ENCODE measurements at places on chromosomes 11 and 22.

DNA sequence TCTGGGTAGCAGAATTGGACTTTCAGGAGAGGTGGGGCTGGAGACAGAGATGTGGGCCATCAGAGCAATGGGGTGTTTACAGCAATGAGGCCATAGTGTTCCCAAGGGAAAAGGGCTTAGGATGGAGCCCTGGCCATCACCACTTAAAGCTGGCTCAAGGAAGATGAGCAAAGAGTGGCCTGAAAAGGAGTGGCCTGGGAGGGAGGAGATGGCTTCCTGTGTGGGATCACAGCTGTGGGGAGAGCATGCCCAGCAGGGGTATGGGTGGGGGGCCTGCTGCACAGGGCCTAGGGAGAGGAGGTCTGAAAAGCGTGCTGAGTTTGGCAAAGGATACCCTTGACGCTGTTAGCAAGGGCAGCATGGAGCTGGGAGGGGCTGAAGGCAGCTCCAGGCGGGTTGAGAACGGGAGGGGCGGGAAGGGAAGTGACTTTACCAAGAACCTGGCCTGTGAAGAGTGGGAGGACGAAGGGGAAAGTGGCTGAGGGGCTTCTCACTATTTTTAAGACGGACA, 13.9 kb downstream of the LRRC32 start:
- DNase-seq = no peak

DNA sequence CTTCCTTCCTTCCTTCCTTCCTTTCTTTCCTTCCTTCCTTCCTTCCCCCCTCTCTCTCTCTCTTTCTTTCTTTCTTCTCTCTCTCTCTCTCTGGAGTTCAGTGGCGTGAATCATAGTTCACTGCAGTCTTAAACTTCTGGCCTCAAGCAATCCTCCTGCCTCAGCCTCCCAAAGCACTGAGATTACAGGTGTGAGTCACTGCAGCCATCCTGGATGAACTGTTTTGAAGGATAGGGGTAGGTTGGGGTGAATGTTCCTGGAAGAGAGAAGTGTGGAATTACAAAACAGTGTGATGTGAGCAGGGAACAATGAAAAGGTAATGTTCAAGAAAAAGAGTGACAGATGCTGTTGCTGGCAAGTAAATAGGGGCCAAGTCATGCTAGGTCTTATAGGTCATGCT, 12.4 kb upstream of the PLET1 start:
- no peak for DNase-seq

- no peak for DNase-seq
These were observed 85.2 kb upstream of the FGF3 start for GRCh38 chr11:69904161-69904973.

DNA sequence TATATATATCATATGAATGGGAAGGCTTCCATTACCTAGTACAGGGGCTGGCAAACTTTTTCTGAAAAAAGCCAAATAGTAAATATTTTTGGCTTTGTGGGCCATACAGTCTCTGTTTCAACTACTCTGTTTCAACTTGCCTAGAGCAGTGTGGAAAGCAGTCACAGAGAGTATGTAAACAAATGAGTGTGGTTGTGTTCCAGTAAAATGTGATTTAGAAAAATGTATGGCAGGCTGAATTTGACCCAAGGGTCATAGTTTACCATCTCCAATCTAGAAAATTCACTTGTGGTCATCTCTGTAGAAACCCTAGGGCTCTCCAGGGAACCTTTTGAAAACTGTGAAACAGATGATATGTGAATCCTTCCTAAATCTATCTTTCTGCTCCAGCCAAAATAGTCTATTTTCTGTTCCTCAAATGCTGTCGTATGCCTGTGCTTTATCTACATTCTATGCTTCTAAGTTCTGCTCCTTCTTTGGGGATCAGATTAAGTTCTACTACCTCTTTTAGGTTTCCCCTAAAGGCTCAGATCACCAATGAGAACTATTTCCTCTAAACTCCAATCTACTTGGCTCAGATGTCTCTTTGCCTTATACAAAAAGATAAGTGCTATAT, 356.2 kb downstream of the METTL15 start:
- no peak for DNase-seq

DNA sequence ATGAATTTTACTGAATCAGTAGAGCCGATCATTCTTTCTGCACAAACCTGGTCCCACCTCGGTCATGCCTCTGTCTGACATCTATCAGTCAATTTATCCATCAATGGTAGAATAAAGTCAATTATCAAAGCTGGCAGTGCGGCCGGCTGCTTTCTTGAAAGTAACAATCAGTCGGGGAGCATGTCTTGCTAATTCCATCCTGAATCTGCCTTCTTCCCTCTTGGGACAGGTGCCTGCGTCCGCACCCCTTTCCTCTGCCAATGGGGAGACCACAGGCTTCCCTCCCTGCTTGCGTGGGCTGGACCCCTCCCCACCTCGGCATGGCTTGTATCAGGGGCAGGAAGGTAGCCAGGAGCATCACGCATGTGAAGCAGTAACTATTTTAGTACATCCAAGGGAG, 962.9 kb downstream of the BRD1 start:
- no peak for DNase-seq

DNA sequence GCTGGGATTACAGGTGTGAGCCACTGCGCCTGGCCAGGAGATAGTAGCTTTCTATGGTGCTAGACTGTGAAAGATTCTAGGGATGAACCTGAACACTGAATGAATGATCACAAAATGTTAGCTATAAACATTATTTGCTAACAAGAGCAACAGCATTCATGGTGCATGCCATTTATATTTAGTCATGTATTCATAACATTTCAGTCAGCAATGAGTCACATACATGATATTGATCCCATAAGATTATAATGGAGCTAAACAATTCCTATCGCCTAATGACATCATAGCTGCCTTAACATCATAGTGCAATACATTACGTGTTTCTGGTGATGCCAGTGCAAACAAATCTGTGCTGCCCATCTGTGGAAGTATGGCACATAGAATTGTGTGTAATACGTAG, 164.1 kb downstream of the ARHGAP42 start:
- DNase-seq = no peak

- no peak for DNase-seq
These were observed at the start of gene TAGLN for GRCh38 chr11:117199053-117199915. TAGLN (plus strand) TSS chr11:117199370; CDS start chr11:117203014, 3,644 bp downstream.

GRCh38 chr11:126514061-126514693, 158.7 kb downstream of the ST3GAL4 start:
- no peak for DNase-seq

DNA sequence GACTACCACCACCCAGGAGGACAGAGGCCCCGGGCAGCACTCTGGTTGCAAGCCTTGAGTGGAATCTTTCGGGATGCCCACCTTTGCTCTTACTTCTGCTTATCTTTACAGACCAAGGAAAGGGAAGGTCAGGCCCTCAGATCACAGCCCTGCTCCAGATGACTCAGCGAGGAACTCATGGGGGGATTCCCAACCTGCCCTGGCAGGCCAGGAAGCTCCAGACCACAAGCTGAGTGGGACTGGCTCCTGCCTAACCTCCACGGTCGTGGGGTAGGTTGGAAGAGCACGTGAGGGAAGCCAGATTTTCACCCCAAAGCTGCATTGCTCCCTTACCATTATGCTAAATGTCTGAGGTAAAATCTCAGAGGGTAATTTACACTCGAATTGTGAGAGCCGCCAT, 11.8 kb downstream of the TBC1D10A start:
- no peak for DNase-seq

DNA sequence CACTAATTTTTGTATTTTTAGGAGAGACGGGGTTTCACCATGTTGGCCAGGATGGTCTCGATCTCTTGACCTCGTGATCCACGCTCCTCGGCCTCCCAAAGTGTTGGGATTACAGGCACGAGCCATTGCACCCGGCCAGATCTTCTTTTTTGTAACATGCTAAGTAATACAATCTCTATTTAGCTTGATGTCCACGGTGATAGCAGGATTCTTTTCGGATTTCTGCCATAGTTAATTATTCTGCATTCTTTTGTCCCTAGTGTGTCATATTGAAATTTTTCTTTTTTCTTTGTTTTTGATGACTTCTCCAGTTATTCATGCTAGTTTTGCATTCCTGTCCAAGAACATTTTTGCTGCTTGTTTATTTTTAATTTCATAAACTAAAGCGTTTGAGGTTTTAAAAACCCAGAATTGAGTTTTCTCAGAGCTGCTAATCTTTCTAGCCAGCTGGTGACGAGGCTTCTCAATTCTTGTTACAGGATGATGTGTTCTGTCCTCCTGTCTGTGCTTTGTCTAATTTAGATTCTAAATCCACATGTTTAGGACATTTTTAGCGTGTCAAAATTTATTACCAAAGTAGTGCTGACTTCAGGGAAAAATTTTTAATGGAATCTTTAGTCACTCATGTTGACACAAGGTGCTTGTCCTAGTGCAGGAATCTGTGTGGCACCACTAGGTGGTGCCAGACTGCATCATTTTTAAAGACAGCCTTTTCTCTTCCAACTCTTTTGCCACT, 21.8 kb downstream of the NF2 start:
- no peak for DNase-seq

- DNase-seq = no peak
These were observed 83.1 kb upstream of the TRPC6 start for GRCh38 chr11:101666916-101667315.

DNA sequence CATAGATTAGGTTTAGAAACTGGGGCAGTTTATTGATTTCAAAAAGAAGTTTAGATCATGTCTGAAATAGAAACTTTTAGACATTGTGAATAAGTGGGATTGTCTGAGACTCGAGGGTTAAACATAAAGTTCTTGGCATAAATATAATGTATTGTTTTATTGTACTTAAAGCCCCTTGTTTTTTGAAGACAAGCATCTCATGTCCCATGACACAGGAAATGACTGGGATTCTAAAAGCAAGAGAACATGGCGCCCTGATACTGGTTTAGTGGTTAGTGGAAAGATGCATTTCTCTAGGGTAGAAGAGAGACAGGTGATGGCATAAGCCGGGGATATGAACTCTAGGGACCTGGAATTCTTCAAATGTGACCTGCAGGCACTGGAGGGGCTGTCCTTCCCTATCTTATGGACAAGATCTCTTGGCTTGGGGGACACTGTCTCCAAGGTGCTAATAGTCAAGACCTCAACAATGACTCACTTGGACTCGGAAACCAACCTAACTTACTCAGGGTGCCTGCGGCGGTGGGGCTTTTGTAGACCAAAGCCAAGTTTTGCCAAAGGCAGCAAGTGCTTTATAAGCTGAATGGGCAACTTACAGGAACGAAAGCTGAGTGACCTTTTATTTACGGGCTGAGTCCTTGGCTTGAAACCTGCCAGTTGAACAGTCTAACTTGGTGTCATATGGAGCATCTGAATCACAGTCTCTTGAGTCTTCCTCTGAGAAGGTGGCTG, 48.2 kb downstream of the UBASH3B start:
- no peak for DNase-seq

DNA sequence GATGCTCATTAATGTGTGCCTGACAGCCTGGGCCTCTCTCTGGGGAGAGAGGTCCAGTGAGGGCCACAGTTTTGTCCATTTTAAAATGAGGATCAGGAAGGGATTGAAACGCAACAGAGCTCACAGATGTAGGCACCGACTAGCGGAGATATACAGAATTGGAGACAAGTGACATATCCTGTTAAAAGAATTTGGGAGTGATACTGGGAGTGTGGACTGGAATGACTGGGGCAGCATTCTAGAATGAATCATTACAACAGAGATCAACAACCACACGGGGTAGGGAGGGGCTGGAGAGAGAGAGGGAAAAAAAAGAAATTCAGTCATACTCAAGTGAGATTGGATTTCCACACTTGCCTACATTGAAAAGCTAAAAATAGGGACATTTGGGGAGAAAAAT, 2.5 kb upstream of the NCAM1 start:
- DNase-seq = no peak

DNA sequence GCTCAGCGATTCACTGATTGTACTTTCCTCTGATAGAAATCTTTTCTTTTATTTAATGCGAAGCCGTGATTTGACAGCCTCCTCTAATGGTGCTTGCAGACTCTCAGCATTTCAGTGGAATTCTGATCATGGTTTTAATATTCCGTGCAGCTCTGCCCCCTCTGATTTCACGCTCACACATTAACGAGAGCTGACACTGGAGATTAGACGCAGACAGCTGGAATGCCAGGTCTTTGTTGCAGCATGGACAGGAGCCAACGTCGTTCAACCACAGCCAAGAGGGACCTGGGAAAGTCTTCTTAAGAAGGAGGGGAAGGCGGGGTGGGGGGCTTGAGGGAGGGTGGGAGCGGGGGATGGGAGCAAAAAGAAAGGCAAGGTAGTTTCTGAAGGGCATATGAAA, 186.4 kb downstream of the BLID start:
- DNase-seq = no peak

DNA sequence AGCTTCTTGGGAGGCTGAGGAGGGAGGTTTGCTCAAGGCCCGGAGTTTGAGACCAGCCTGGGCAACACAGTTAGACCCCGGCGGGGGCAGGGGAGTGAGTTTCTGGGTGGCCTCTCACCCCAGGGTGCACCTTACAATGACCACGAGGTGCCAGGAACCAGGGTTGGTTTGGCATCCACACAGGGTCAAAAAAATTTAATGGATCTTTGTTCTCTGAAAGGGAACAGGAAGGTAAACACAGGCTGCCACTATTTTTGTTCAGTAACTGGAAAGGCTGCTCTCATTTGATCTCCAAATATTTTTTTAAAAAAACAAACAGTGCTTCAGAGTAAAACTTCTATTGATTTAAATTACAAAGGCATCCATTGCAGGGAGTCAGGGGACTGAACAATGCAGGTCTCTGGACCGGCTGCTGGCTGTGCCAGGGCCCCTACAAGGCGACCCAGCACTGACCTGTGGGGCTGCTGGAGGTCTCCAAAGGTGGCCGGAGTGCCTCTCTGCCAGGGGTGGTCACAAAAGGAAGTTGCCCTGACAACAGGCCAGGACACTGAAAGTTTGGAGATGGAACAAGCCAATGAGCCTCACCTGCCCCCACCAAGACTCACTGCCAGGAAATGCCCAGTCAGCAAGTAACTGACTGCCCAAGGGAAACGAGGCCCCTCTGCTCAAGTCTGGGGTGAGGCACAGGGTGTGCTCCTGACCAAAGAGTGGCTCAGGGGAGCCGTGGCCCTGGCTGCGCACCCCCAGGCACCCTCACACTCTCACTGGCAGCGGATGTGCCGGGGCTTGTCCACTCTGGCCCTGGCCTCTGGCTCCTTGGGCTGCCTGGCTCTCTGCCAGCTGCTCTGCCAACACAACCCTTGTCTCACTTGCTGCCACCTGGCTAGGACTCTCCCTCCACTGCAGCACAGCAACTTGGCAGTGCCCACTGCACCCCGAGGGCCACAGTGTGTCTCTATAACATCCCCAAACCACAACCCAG, 51.8 kb downstream of the ARFGAP3 start:
- DNase-seq = no peak

DNA sequence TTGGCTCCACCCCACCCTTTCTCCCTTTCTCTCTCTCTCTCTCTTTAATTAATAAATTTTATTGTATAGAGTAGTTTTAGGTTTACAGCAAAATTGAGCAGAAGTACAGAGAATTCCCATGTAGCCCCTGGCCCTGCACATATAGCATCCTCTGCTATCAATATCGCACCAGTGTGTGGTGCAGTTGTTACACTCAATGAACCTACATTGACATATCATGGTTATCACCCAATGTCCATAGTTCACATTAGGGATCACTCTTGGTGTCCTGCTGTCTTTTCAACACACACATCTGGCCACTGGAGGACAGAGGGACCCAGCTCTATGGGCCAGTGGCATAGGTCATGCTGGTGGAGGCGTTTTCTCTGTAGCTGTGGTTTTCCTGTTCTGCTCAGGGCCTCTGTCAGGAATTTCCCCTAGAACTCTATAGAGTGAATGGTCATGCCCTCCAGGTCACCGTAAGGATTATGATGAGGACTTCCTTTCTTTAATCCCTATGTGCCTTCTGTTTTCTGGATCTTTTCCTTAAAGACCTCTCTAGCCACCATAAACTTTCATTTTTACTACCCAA, 98.2 kb upstream of the NAV2 start:
- DNase-seq = no peak

GRCh38 chr22:43569111-43569510, 157.3 kb downstream of the MPPED1 start:
- DNase-seq = no peak

Data from NK-92 treated with Interleukin-12 subunit alpha and Interleukin-12 subunit beta, amount 100 ng/mL, for 24 hours (cell line).